ENCODE measurements at places on chromosomes 1 and 21.
A peak's percentile ranks its signal among the peaks of the same experiment; 100 is the strongest.

- peak; percentile 68 for DNase-seq
Measured at GRCh38 chr1:219085082-219085481, 88.6 kb upstream of the LYPLAL1 start.

DNA sequence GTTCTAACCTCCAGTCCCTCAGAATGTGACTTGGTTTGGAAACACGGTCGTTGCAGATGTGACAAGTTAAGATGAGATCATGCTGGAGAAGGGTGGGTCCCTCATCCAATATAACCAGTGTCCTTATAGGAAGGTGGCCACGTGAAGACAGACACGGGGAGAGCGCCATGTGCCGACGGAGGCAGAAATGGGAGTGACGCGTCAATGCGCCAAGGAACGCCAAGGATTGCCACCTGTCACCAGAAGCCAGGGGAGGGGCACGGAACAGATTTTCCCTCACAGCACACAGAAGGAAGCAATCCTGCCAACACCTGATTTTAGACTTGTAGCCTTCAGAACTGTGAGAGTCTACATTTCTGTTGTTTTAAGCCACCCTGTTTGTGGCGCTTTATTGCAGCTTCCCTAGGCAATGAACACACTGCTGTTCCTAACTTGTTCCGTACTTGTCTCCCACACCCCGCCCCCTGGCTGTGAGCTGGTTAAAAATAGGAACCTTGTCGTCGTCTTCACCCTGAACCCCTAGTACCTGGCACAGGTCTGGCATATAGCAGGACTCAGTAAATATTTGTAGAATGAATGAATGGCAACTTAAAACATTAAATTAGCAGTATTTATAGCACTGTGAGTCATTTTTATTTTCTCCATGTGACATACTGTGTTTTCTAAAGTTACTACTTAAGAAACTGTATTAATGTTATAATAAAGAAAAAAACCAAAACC lies 14.2 kb downstream of the RIMS3 start:
- DNase-seq, result no peak

DNA sequence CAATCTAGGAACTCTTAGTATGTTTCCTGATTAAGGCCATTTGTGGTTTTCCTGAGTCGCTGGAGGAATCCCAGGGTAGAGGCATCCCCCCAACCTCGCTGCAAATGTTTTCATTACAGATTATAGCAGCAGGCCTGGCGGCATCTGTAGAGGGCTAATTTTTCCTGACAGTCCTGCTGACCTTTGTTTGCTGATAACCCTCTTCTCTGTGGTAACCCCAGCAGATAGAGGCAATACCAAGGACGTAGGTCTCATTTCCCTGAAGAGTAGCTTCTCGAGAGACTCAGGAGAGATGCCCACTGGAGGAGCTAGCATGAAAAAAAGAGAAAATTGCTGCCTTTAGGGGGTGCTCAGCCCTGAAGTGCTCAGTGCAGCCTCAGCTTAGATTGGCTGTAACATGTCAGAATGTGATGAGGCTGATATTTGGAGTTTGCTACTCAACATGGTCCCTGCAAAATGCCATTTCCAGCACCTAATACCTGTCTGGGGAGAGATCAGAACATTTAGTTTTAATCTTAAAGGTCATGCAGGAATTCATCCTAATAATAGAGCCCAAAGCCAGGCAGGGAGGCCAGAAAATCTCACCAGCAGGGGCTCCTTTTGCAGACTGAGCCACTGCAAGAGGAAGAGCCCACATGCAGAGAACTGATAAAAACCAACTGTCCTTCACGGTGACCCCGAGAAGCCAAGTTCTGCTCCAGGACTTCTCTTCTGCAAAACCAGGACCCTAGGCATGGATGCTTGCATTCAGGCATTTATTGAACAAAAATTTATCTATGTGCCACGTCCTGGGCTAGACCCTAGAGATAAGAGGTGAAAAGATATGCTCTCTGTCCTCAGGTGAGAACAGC lies 184.5 kb downstream of the KAZN start:
- DNase-seq, result no peak

DNA sequence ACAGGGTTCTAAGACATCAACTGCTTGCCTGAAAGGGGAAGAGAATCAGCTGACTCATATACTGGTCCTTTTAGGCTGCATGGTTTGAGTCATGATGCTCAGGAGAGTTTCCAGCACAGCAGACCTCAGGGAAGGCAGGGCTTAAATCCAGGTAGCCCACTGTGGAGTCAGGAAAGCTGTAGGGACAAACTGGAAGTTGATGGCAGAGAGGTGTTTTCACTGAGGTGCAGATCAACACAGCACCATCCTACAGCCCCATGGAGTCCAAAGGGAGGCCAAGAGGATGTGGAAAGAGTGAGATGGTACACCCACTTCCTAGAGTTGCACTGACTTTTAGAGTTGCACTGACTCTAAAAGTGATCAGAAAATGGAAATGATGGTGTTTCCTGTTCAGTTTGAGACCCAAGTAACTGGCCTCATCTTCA lies 252.4 kb upstream of the DUSP10 start:
- DNase-seq, result no peak

DNA sequence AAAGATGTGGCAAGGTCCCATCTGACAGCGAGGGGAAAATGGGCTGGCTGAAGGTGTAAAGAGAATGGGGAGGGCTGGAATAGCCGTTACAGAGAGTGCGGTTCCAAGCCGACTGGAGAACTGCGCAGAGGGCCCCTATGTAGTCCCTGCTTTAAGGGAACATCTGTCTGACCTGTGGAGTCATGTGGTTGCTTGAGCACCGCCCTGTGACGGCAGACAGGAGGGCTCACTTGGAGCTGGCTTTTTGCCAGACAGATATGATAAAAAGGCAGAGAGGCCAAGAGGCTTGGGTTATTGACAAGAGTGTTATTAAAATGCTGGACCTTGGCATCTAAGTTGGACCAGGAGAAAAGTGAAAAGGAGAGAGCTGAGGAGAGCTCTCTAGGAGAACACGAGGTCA lies 5.9 kb upstream of the PTPRF start:
- no peak for DNase-seq

DNA sequence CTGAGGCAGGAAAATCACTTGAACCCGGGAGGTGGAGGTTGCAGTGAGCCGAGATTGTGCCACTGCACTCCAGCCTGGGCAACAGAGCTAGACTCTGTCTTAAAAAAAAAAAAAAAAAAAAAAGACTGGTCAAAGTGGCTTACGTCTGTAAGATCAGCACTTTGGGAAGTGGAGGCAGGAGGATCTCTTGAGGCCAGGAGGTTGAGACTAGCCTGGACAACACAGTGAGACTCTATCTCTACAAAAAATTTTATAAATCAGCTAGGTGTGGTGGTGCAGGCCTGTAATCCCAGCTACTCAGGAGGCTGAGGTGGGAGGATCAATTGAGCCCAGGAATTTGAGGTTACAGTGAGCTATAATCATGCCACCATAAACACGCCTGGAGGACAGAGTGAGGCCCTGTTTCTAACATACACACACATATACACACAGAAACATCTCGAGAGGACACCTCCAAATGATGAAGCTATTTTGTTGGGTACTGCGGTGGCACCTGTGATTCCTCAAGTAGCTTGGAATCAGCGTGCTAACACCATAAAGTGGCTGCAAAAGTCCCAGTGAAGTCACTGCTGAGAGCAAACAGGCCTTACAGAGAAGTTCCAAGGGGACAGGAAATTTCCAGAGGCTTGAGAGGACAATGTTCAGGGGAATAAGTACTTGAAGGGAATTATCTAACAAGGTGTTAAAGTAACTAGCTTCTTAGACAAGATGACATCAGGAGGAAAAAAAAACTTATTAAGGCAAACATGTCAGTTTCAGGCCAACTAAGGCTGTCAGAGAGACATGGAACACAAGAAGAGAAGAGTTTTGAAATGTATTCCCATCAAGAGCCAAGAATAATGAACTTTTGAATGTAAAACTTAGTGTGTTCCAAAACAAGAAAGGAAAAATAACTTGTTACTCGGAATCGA lies 1.3 kb downstream of the NADK start:
- DNase-seq, result no peak

- no peak for DNase-seq
Measured at GRCh38 chr1:63322114-63322943, at the start of gene FOXD3. TSS of gene FOXD3 (plus strand) at chr1:63322567. CDS start at chr1:63323059, 492 bp downstream.

- no peak for DNase-seq
Measured at GRCh38 chr1:84773195-84773594, 82.9 kb upstream of the SSX2IP start.

DNA sequence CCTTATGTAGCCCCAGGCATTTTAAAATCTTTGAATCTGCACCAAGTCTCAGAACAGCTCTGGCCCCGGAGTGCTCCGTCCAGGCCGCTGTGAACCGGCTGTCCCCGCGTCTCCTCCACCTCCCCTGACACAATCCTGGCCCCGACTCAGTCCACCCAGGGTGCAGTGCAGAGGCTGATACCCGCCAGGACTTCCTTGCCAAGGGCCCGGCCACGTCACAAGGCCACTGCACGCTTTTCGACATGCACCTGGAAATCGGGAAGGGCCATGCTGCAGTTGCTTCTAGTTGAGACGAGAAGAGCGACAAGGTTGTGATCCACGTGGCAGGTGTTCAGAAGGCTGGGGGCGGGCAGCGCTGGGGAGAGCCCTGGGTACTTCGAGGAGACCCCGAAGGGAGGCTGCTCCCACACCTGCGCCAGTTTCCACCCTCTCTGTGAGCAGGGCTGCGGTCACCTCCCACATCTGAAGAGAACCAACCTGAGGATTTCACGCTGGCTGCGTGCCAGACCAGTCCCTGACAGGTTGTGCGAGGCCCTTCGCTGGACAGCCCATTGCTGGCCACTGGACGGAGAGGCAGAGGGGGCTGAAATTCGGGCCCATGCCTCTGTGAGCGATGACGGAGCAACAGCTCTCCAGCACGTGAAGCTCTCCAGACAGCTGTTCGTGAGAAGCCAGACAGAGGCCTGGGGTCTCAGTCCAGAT lies 6.7 kb downstream of the VWA1 start:
- DNase-seq, result no peak
